ENCODE measurements at places on chromosomes 13 and 19.

GRCh38 chr13:103539265-103539664, 473.0 kb upstream of the SLC10A2 start:
- no peak for DNase-seq

DNA sequence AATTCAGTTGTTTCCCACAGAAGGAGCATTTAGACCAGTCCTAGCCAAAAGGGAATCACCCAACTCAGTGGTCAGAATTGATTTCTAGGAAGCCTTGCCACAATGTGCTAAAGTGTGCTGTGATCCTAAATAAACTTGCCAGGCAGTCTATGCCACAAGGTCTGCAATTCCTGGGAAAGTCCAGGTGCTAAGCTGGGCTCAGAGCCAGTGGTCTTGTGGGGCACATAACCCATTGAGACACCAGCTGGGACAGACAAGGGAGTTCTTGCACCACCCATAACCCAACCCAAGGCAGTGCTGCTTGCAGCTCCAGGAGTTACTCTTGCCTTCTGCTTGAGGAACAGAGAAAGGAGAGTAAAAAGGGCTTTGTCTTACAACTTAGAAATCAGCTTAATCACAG, 489.5 kb upstream of the SPRY2 start:
- no peak for DNase-seq

- DNase-seq, result no peak
Measured at GRCh38 chr13:110520431-110521295, 40.9 kb downstream of the RAB20 start.

DNA sequence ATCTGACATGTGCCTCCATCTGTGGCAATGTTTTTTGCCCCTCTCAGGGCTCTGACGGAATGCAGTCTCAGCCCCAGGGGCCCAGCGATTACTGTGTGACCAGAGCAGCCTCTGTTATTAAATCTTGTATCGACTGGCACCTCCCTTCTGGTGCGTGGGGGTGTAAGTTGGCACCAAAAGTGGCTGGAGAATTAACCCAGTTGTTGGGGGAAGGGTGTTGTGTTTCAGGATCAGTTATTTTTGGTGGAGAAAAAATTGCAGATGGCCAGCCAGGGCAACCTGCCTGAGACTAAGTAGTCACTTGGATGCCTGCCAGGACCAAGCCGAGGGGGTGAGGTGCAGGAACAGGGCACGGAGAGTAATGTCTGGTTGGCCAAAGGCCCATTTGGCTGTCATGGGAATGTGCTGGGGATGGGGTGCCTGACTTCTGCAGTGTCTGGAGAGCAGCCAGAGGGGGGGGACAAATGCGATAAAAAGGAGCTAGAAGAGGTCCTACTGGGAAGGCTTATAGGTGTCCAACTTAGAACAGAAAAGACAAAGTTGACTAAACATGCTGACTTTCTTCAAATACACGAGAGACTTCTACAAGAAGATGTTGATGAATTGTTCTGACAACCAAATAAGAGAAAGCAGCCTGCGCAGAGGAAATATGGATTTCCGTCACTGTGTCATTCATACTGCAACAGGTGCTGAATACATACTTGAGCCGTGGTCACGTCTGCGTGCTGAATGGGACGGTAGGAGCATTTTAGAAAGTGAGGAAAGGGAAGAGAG, 69.8 kb downstream of the SIAH3 start:
- DNase-seq, result no peak

GRCh38 chr13:54383604-54384003, 1355.0 kb downstream of the OLFM4 start:
- DNase-seq, result no peak

DNA sequence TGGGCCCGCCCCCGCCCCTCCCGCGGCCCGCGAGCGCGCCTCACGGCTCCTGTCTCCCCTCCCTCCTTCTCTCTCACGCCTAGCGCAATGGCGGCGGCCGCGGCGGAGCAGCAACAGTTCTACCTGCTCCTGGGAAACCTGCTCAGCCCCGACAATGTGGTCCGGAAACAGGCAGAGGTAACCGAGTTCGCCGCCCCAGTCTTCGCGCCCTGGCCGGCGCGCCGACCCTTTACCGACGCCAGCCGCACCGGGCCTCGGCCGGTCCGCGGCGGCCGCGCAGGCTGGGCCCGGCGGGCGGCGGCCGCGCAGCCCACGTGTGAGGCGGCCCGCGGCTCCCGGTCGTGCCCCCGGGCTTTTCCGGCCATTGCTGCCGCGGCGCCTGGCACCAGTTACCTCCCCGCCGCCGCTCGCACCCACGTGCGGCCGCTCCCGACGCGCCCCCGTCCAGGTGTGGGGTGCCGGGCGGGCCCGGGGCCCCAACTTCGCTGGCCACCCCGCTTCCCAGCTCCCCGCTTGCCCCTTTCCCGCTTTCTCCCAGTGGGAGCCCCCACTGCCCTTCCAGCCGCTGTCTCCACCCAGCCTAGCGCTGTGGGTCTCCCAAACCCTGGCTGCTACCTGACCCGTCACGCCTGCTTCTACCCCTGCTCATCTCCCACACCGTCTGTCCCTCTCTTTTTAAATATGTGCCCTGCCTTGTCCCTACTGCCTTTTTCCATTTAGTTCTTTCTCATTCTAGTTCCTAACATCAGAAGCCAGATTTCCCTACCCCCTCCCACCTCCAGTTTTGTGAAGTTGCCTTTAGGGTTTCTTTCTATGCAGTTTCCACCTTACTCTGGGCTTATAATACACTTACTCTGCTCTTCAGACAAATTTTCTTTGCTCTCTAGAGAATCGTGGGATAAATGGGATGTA, 23.4 kb downstream of the IPO5 start:
- no peak for DNase-seq

All from fibroblast of skin of left quadriceps (primary cell).